ENCODE measurements at places on chromosomes 1 and 21.

- no peak for DNase-seq
Measured at GRCh38 chr1:95067062-95067461, 5.7 kb downstream of the ALG14 start.

DNA sequence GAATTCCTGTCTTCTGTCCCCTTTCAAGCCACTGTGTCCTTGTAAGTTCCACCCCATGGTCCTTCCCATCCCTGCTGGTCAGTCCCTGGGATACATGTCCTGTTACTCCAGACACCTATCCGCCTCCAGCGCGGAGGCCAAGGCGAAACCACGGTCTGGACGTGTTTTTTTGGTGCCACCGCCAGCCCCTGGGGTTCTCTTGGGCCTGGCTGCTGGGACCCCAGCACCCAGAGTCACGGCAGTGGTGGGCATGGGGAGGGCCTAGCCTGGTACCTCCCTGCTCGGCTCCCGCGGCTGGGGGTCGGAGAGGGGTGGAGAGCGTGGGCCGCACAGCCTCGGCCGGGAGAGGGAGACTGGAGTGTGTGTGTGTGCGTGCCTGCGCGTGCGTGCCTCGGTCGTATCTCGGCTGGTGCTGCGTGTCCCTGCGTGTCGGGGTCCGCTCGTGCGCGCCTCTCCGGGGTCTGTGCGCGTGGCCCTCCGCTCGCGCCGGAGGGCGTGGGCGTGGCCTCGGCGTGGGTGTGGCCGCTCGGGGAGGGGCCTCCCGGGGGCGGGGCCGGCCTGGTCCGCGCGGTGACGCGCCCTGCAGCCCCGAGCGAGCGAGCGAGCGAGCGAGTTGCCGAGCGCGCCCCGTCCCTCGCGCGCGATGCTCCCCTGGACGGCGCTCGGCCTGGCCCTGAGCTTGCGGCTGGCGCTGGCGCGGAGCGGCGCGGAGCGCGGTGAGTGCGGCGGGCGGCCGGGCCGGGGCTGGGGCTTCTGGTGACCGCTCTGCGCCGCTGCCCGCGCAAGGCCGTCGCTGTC is at the start of gene VWA1:
Gene VWA1 (plus strand): TSS at position 585 of the 798 bp plus-strand sequence. CDS start 59 bp downstream, at position 644.
- DNase-seq: no peak

DNA sequence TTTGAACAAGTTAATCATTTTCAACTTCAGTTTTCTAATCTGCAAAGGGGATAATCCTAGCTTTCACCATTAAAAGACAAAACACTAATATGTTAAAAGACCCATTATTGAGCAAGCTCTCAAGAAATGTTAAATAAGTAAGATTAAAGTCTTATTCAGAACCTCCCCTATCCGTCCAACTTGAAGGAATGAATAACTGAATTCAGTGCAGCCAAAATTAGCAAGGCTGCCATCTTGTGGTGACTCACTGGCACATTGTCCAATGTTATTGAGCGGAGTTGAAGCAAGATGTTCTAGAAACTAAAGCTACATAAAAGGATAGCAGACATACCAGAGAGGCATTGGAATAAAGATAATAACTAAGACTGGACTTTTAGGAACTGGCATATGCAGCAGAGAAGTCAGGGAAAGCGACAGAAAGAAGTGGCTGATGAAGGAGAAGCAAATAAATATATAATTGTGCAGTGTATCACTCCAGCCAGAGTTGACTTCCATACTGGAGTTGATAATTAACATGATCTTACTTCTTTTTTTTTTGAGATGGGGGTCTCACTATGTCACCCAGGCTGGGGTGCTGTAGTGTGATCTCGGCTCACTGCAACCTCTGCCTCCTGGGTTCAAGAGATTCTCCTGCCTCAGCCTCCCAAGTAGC is 8.2 kb upstream of the CAP1 start:
- peak; percentile 24 for DNase-seq

GRCh38 chr1:53519421-53519820 is 60.2 kb downstream of the DMRTB1 start:
- DNase-seq: no peak

GRCh38 chr1:178491721-178492120 is 5.0 kb downstream of the CLEC20A start:
- no peak for DNase-seq

DNA sequence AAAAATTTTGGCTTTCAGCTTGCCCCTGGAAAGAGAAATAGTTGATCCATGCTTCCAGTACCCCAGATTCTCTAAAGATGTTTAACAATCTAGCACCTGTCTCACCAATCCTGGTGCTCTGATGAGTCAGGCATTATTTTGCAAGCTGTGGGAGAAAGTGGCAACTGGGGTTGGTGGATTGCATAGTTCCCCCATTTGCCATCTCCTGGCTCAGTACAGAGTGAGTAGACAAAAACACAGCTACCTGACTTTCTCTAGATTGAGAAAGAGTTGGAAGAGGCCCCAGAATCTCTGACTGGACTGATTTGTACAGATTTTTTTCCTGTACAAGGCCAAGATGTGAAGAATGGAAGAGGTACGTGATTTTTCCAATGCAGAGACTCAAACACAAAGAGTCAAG is 75.1 kb upstream of the NEGR1 start:
- no peak for DNase-seq

DNA sequence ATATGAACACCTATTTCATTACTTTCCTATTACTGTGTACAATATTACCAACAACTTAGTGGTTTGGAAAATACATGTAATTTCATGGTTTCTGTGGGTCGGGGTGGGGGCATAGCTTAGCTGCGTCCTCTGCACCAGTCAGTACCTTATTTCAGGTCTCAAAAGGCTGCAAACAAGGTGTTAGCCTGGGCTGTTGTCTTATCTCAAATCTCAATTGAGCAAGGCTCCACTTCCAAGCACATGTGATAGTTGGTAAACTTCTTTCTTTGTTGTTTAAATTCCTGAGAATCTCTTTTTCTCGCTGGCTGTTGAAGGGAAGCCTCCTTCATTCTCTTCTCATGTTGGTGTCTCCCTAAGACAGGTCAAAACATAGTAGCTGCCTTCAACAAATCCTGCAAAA is 485.4 kb downstream of the AMY1C start:
- no peak for DNase-seq

DNA sequence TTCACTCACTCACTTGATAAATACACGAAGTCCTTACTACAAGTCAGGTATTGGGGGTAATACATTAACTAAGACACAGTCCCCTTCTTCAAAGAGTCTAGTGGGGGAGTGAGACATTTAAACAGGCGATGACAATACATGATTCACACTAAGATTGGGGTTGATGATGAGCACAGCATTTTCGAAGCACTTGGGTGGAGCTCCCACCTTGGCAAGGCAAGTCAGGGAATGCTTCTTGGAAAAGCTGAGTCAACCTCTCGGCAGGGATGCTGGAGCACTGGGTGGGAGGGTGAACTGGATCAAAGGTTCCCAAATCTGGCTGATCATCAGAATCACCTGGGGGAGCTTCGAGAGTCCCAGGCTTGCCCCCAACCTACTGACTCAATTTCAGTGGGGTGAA is 57.9 kb upstream of the ENAH start:
- no peak for DNase-seq

DNA sequence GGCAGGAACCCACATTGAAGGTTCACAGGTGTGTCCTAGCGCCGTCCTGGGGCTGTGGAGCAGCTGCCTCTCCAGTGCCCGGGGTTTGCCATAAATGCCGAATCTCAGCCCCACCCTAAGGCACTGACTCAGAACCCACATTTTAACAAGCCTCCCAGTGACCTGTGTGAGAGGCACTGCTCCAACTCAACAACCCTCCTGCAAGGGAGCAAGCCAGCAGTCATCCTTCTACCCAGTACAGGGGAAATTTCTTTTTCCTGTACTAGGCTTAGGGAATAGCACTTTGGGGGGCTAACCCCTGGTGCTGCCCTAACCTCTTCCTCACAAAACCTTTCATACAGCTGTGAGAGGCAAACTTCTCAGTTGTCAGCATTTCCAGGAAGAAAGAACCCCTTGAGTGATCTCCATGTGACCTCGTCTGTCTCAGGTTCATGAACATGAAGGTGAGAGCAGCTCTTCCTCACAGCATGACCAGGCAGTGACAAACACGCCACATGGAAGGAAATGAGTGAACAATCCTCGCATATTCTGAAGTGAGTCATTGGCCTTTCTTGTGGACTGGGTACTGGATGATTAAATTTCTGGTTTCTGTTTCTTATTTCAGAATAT is 11.4 kb upstream of the BCAR3 start:
- DNase-seq: no peak

DNA sequence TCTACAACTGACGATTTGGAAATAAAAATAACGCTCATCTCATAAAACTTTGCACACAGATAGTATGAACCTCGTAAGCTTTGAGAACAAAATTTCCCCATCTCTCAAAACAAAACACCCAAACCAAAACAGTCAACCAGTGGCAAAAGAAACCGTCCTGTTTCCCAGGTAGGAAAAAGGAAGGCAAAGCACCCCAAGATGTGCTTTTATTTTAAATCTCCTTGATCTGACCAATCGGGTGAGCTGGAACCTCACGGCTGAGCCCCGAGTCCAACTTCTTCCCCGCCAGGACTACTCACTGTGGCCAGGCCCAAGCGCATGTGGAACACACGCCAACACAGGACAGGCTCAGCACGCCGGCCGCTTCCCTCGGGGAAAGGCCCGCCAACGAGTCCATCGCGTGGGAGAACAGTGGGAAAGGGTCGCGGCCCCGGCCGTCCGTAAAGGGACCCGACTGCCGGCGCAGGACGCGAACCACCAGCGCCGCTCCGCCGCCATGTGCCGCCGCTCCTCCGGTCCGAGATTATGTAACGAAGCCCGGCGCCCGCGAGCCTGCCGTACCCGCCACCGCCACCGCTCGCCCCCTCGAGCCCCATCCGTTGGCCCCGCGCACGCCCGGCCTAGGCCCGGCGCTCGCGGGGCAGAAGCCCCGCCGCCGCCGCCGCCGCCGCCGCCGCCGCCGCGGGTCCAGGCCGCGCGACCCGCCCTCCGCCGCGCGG is 759 bp downstream of the AHCTF1 start:
- peak; percentile 33 for DNase-seq

DNA sequence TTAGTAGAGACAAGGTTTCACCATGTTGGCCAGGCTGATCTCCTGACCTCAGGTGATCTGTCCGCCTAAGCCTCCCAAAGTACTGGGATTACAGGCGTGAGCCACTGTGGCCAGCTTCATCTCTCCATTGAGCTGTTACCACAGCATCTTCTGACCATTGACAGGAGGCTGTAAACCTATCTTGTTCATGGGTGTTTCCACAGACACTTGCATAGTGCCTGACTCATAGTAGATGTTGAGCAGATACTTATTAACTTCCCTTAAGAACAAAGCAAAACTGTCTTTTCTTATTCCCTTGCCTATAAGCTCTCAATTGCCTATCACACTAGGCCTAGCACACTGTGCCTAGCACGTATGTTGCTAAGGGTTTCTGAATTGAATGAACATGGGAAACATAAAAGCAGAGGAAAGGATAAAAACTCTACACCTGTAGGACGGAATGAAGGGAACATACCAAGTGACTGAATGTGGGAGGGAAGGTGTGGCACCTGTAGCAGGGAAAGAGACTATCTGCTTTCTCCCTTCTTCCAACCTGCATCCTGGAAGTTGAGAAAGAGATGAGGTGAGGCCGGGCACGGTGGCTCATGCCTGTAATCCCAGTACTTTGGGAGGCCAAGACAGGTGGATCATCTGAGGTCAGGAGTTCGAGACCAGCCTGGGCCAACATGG is 1.2 kb upstream of the C1orf54 start:
- no peak for DNase-seq
